ENCODE measurements at places on chromosomes 3 and 15.

GRCh38 chr3:78610462-78611125 lies 1157.2 kb downstream of the ROBO1 start:
- no peak for DNase-seq

DNA sequence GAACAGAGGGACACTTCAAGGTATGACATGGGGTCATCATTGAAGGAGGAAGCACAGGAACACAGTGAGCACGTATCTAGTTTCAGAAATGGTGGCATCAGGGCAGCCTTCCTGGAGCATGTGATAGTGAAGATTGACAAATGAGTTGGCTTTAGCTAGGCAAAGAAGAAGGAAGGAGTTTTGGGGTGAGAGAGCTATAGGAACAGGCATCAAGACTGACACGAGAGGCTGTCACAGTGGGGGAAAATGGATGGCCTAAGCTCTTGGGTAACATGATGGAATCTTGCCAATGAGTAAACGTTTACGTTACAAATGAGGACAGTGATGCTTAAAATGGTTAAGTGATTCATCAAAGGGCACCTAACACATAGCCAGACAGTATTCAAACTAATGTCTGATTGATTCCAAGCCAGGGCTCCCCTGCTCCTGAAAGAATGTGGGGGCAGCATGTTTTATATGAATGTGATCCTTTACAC lies 23.1 kb upstream of the GPR171 start:
- DNase-seq: no peak

GRCh38 chr3:128001576-128001975 lies 50.7 kb upstream of the SEC61A1 start:
- no peak for DNase-seq

- no peak for DNase-seq
Measured at GRCh38 chr15:40336744-40337122, 4.0 kb downstream of the CCDC9B start.

Data from stimulated activated CD8-positive, alpha-beta memory T cell treated with anti-CD3 and anti-CD28 coated beads, Interleukin-2, amount 100 ng/mL, for 48 hours (primary cell).